NCI-H69 (cell line): ENCODE measurements at places on chromosomes 5 and 9.

DNA sequence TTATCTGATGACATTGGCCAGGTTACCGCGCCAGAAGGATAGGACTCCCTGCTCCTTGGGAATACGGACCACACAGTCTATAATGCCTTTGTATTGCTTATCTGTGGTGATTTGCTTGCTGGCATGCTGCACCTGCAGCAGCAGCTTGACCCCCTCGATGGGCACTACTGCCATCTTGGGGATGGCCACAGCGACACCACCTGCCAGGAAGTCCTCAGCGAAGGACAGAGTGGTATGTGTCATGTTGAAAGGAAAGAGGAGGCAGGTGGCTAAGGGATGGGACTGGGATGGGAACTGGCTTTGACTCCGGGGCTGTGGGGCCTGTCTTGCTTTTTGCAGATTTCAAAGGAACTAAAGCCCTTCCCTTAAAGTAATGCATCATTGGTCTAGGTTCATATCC is 50.3 kb upstream of the ACO1 start:
- no peak for DNase-seq

GRCh38 chr9:13726746-13727145 is 447.3 kb upstream of the MPDZ start:
- no peak for DNase-seq

DNA sequence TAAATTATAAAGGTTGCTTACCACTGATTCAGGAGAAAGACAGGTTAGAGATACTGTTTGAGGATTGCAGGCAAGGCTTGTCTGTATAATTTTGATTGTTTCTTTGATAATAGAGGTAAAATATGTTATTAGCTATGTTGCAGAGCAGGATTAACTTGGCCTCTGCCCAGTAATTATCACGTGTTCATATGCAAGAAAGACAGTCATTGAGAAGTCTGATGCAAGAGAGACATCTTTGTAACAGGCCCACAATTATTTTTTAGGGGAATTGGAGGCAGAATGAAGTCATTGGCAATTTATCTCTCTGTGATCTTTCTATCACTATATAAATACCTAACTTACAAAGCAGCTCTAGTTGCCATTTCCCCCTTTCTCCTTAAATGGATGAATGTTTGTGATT is 46.0 kb downstream of the SLC44A1 start:
- peak; percentile 65 for DNase-seq

- no peak for DNase-seq
Measured at GRCh38 chr5:82590112-82590511, 312.0 kb upstream of the RPS23 start.

DNA sequence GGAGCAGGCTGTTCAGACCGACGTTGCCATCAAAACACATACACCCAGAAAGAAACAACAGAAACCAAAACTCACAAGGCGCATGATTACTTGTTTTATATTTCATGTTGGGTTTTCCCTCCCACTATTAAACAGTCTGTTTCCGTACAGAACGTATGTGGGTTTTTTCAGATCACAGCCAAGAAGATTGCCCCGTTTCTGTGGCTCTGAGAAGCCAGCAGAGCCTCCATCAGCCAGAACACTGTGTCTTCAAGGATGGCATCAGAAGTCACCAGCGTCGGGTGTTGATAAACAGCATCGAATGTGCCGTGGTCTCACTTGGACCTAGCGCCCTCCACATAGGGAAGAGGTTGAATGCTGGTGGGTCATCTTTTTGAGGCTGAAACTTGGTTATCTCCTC is 42.8 kb downstream of the FAM78A start:
- no peak for DNase-seq

GRCh38 chr5:132774896-132775295 is 2.1 kb downstream of the SEPTIN8 start:
- DNase-seq = no peak

GRCh38 chr9:12185856-12186255 is 507.3 kb upstream of the TYRP1 start:
- peak; percentile 56 for DNase-seq

DNA sequence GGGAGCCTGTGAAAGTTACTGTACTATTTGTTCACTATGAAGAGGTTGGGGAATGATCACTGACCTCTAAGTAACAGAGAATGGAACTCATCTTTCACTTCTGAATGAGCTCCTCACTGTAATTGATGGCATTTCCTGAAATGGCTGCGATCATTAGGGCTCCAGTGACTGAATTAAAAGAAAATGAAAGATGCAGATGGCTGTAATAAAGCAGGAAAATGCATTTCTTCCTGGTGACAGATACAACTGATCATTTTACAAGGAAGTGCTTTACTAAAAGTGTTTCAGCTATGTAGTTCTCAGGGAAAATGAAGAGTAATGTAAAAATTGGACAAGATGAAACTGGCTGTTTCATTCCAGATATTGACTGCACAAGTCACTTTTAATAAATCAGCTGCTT is 1200.6 kb upstream of the NUDT12 start:
- DNase-seq = no peak

DNA sequence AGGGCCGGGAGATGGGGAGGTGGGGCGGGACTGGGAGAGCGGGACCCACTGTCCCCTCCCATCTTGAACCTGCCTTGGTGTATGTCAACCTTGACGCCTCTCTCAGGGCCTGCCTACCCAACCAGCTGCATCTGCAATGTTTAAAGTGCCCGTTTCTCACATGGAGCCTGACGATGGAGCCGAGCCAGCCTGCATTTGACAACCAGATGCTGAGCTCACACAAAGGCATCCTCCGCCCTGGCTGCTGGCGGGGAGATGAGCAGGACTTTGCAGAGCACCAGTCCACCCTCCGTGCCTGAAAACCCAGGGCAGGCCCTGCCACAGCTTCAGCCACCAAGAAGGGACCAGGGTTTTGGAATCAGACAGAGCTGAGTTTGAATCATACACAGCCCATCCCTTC is 141.1 kb upstream of the SMIM23 start:
- no peak for DNase-seq

DNA sequence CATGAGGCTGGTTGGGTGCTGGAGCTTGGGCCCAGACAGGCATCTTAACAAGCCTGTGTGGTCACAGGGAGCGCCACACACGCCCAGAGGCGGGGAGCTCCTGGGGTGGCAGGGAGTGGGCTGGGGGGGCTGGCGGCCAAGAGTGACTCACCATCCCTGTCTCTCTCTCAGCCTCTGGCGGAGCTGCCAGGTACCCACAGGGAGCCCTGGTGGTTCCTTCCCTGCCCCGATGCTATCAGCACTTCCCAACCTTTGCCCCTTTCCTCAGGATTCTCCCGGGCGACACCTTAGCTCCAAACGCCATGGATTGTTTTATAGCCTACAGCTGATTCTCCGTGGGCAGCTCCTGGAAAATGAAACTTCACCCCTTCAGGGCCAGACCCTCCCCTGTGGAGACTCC is 5.5 kb downstream of the SLC9A3 start:
- DNase-seq = peak; percentile 25

GRCh38 chr5:166324372-166324771 is 1967.1 kb upstream of the WWC1 start:
- no peak for DNase-seq

DNA sequence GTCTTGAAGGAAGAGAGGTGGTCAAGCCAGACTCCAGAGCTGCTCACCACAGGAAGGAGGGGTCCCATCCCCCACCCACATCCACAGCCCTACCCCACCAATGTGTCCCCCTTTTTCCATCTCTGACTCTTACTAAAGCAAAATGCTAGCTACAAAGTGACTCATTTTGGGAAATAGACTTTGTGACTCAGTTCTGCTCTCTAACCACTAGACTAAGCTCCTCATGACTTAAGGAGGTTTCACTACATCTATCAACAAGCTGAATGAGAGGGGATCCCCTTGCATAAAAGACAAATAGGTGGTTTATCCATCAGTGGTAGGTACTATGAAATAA is 35.1 kb upstream of the ADRB2 start:
- DNase-seq = no peak

DNA sequence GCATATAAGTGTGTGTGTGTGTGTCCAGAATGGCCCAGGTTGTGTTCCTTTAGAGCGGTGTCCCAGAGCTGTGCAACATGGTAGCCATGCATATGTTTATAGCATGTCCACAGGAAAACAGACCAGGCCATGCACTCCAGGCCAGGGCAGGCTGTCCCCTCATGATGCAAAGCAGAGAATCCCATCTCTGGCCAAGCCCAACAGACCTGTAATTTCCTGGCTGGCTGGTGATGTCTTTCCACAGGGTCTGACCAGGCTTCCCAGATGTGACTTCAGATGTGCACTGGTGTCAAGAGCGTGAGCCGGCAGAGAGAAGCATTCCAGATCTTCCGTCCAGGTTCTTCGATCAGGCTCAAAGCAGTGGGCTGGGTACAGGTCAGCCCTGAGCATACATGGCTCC is 21.1 kb upstream of the TCF7 start:
- DNase-seq = no peak

GRCh38 chr5:66739951-66740350 is 143.8 kb downstream of the MAST4 start:
- DNase-seq = no peak

- DNase-seq = no peak
Measured at GRCh38 chr5:103973669-103974068, 411.1 kb upstream of the NUDT12 start.

DNA sequence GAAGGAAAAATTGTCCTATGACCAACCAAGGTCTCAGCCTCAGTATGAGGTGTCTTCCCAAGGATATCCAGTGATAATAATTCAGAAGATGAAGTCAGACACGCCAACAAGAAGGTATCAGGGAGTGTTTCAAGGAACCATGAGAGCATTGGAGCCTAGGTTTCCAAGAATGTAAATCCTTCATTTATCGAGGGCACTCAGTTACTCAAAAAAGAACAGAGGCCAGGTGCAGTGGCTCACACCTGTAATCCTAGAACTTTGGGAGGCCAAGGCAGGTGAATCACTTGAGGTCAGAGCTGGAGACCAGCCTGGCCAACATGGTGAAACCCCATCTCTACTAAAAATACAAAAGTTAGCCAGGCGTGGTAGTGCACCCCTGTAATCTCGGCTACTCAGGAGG is 70.8 kb downstream of the PLAC8L1 start:
- no peak for DNase-seq

DNA sequence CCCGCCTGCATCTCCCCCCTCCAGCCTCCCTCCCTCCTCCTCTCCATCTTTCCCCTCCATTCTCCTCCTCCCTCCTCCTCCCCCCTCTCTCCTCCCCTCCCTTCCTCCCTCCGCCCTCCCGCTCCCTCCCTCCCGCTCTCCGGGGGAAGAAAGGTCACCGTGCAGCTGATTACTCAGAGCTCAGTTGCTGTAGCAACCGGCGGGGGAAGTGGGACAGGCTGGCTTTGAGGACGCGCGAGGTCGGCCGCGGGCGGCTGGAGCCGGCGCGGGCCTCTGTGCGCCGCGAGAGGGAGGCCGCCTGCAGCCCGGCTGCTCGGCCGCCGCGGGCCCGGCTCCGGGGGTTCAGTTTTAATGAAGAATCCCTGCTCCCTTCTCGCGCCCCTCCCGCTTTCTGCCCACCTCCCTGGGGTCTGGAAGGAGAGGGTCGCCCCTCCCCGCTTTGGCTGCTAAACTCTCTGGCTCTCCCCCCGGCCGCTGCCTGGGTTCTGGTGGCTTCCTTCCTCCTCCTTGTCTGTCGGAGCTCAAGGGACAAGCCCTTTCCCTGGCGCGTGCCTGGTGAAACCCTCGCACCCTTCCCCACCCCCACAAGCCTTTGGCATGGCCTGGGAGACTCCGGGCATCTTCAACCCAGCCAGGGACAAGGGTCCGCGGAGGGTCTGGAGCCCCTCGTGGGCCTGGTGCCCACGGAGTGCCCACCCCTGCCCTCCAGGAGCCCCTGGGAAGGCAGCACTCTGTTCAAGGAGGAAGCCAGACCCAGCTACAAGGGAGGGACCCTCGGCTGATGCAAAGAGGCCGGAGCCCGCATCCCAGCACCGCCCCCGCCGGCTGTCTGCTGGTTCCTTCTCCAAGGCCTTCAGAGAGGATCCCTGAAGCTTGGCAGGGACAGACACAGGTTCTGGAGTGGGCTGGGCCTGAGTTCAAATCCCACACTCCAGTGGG is 160.3 kb downstream of the C9orf50 start:
- peak; percentile 100 for DNase-seq

- DNase-seq = peak; percentile 58
Measured at GRCh38 chr9:114235033-114235661, 79.8 kb downstream of the COL27A1 start.

DNA sequence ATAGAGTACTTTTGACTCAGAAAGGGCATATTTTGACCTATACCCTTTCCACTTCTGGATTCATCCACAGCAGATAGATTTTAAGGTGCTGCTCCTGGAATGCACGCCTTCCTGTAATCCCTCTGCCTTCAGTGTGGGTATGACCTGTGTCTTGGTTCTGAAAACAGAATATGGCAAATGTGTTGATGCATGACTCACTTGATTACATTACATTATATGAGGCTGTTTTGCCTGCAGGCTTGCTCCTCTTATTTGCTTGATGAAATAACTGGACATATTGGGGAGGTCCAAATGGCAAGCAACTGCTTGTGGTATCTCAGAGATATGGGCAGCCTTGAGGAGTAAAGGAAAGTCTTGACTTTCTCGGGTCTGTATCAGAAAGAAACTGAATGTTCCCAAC is 468.6 kb downstream of the CDH18 start:
- peak; percentile 12 for DNase-seq

GRCh38 chr9:127825319-127826051 is 22.8 kb downstream of the FPGS start:
- DNase-seq = peak; percentile 48
